ENCODE measurements at places on chromosomes 3 and 15. TPM values are rescaled to one million over a fixed set of nuclear protein-coding genes. Genes with fewer than 3 reads are reported as not detected.
A peak's percentile ranks its signal among the peaks of the same experiment; 100 is the strongest.

DNA sequence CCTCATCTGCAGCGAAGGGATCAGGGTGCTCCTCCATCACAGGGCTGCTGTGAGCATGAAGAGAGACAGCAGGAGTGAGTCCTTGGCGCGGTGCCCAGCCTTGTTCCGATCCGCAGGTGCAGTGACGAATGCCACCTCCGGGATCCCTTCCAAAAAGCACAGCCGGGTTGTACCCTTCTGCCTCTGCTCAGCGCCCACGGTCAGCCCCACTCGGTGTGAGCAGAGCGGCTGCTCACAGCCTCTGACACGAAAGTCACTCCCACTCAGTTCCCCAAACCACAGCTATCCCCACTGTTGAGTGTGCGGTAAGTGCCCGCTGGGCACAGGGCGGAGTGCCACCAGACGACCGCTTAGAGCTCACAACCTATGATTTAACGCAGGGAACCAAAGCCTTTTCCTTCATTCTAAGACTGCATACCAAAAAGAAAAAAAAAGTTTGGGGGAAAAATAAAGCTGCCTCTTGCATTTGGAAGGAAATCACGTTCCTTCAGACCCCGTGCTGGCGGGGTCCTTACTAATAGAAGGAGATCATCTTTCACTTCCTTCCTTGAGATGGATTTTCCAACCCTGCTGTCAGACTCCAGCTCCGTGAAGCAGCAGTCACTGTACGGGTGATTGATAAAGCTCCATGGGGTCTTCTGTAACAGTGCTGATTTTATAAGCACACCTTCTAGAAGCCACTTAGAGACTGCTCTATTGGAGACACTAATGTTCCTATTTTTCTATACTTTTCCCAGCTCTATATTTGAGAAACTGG lies 34.7 kb upstream of the TUBGCP5 start:
- peak; percentile 55 for ATAC-seq

DNA sequence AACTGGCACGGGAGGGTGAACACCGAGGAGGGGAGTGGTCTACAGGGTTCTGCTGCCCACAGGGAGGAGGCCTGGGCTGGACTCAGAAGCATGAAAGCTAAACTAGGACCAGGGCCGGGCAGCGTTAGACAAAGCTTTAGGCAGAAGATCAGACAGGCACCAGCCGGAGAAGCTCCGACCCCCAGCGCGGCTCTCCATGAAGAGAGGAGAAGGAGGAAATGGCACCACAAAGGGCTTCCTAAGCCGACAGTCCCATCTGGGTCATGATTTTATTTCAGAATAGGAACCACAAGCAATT lies 61.2 kb downstream of the RUBCN start:
- no peak for ATAC-seq

DNA sequence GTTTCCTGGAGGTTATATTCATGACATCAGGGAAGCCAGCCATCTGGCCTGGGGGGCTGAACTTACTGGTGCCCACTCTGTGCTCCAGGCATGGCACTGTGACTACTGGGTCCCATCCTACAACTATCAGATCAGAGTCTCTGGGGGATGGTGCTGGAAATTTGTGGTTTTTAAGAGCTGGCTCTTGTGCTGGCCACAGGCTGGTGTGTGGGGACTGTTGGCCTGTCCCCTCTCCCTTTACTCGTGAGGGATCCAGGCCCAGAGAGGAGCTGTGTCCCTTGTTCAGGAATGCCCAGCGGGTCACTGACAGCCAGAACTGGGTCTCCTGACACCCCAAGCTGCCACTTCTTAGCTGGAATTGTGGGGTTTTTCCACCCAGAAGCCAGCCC lies 44.5 kb upstream of the SEC22A start:
- ATAC-seq: no peak

DGKG gene
- total RNA-seq: 0.37 TPM

CADPS gene
- not detected for total RNA-seq

GRCh38 chr3:129778871-129779270 lies 114.6 kb downstream of the TMCC1 start:
- ATAC-seq: no peak

DNA sequence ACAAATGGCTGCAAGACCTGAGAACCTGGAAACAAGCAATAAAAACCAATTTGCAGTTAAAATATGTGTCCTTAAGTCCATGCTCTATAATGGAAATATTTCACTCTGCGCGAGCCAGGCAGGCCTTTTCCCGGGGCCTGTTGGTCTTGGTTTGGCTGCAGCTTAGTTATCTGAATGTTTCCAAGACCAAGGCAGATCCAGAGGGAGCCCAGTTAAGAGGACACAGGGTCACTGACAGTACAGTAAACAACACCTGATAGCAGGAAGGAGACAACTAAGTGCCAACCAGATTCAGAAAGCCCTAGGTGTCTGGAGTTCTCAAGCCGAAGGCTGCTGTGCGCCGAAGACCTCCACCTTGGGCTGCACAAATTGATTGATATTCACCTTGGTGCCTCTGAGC lies 32.8 kb downstream of the THSD4 start:
- no peak for ATAC-seq

GRCh38 chr3:178705925-178706324 lies 169.7 kb downstream of the KCNMB2 start:
- no peak for ATAC-seq

SERPINI2 gene
- not detected for total RNA-seq

GRK7 gene
- 0.09 TPM for total RNA-seq

DNA sequence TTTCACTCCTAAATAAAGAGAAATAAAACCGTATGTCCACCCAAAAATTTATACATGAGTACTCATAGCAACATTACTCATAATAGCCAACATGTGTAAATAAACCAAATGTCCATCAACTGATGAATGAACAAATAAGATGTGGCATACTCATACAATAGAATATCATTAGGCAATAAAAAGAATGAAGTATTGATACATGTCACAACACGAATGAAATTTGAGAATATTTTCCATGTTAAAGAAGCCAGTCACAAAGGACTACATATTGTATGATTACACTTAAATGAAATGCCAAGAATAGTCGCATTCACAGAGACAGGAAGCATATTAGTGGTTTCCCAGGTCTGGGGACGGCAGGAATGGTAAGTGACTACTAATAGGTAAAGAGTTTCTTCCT lies 869.2 kb downstream of the IGSF11 start:
- no peak for ATAC-seq

DNA sequence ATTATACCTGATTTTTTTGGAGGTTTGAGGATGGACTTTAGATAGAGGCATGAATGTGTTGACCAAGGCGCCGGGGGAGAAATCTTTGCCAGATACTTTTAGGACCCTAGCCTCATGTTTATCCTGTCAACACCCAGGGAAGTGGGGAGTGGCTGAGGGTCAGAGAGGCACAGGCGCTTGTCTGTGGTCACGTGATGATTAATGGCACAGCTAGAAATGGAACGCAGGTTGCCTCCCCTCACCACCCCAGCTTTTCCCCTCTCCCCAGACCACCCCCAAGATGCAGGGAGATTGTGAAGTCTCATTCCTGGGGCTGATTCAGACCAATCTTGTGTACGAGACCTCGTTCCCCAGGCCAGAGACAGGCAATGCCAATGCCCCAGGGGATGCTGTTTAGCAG lies 218.4 kb upstream of the LINGO1 start:
- no peak for ATAC-seq

NLGN1 gene
- total RNA-seq: not detected

DNA sequence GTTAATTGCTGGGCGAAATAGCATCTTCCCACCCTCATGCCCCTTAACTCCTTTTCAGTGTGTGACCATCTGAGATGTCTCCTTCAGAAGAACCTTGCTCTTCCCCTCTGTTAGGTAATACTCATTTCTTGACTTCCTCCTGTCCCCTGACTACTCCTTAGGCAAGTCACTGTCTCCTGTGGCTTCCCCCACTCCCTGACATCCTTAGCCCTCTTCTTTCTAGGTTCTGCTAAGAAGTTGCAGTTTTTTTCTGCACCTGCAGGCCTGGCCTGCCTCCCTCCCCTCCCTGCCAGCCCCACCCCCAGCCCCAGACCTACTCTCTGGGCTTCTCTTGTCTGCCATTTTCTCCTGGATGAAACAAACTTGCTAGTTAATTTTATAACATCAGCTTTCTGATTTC lies 15.2 kb upstream of the EID1 start:
- ATAC-seq: peak; percentile 79

DNA sequence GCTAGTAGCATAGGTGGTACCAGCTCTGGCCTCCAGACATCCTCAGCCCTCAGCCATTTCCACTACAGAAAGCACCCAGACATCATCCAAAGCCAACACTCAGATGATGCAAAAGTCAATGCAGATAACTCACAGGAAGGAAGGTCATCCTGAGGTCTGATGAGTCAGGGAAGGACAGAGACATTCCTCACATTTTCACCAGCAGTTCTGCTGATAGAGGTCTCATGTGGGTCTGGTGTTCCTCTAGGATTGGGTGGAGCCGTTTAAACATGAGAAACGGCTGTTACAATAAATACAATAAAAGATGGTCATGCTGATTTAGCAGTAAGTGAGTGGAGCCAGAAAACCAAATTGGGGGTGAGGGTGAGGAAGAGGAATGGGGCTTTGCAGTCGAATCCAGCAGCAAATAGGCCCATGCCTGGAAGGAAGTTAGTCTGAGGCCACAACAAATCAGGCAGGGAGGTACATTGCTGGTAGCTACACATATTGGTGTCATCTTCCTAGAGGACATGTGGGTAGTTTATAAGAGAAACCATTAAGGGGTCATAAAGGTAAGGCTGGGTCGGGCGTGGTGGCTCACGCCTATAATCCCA lies 33.3 kb upstream of the FLNB start:
- no peak for ATAC-seq

C3orf22 gene
- total RNA-seq: not detected

UNC45A gene
- total RNA-seq: 101 TPM

DNA sequence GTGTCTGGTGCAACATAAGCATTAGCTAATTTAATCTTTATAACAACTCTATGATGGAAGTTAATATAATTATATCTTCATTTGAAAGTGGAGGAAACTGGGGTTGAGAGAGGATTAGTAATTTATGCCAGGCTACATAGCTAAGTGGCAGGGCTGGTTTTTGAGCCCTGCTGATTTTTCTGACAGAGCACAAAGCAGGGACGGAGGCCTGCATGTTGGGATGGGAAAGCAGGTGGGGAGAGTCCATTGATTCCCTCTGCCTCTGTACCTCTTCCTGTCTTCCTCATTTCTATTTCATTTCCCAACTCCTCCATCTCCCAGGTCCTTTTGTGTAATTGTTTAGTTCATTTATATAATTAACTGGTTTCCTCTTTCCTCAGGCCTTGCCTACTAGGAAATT lies 251.6 kb upstream of the ZPLD1 start:
- ATAC-seq: no peak

- ATAC-seq: no peak
Measured at GRCh38 chr3:31009881-31010280, 115.4 kb upstream of the GADL1 start.

DNA sequence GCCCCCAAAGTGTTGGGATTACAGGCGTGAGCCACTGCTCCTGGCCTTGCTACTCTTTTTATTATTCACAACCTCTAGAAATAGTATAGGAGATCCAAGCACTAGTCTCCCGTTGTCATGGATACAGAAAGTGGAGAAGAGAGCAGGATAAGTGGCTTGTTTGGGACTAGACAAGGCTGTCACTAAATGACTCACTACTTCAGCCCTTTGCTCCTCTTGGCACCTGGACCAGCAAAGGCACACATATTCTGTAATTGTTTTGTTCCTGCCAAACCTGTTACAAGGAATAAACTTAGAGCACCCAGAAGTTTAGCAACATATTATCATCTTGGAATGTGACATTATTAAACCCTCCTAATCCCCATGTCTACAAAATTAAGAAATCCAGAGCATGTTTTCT lies 427.2 kb upstream of the THBS1 start:
- no peak for ATAC-seq
